ENCODE measurements at places on chromosomes 1 and 21.
A peak's percentile ranks its signal among the peaks of the same experiment; 100 is the strongest.

DNA sequence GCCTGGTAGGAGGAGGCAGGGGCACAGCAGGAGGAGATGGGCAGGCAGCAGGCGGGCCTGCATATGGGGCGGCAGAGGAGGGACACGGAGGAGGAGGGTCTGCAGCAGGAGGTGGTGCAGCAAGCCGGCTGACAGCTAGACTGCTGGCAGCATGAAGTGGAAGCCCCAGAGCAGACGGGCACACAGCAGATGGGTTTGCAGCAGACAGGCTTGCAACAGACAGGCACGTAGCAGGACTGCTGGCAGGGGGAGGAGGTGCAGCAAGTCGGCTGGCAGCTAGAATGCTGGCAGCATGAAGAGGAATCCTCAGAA is 615 bp downstream of the KRTAP10-5 start:
- DNase-seq, result no peak

DNA sequence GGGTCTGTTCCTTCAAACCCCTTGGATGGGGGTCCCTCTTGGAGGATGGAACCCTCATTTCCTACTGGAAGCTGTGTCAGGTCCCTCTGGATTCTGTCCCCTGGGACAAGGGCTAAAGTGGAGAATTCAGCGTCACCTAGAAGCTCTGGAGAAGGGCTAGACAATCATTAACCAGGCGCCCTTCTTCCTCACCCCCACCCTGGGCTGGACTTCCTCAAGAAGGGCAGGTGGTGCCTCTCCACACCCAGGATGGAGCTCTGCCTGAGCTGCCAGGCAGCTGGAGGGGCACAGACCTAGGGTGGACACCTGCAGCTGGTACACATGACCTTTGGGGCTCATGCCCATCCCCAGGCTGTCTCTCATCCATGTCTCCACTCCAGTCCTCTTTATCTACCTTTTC is 3.6 kb downstream of the CELF3 start:
- no peak for DNase-seq

GRCh38 chr1:34787461-34788420 is 5.1 kb upstream of the GJA4 start:
- no peak for DNase-seq

DNA sequence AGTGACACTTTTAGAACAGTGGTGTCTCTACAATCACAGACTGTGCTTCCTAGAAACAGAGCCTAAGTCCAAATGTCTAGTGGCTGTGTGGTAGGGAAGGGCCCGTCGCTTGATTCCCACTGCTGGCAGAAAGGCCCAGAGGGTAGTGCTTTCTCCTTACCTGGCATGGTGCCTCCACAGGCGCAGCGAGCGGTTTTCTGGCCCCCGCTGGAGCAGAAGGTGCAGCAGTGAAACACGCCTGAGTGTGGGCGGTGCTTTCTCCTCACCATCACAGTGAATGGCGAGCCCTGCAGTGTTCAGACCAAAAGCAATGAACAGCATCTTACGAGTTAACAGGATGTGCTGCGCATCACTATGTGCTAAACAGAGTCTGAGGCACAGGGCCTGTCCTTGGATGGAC is 8.3 kb downstream of the TRIM45 start:
- DNase-seq, result no peak

DNA sequence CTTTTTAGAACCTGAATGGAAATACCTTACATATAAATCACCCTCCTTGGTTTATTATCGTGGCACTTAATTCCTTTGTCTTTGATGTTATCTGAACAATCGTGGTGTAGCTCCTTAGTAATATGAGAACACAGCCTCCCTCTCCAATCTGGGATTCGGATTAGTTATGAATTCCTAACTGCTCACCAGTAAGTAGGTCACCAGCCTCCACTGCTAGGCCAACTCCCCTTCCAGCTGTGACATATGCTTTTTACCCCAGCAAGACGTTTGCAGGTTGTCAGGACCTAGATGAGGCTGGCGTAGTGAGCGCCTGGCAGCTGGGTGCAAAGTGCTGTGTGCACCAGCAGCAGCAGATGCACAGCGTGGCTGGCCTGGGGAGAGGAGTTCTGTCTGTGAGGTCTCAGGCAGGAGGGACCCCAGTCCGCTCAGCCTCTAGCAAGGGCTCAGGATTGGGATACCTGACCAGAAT is 38.2 kb downstream of the NTPCR start:
- no peak for DNase-seq

GRCh38 chr1:192726820-192727504 is 81.9 kb upstream of the RGS2 start:
- DNase-seq, result no peak

- DNase-seq, result no peak
These were observed 6.3 kb downstream of the KLHL21 start for GRCh38 chr1:6596351-6596750.

GRCh38 chr1:70675737-70676156 is 264.7 kb downstream of the CTH start:
- no peak for DNase-seq

GRCh38 chr1:162133566-162133965 is 64.1 kb downstream of the NOS1AP start:
- DNase-seq, result no peak

- no peak for DNase-seq
These were observed 361 bp downstream of the INSRR start for GRCh38 chr1:156858555-156858956.

- no peak for DNase-seq
These were observed 67.2 kb upstream of the TTC34 start for GRCh38 chr1:2868571-2869195.

- DNase-seq, result no peak
These were observed 2.0 kb downstream of the CAMK2N1 start for GRCh38 chr1:20483833-20484518.

DNA sequence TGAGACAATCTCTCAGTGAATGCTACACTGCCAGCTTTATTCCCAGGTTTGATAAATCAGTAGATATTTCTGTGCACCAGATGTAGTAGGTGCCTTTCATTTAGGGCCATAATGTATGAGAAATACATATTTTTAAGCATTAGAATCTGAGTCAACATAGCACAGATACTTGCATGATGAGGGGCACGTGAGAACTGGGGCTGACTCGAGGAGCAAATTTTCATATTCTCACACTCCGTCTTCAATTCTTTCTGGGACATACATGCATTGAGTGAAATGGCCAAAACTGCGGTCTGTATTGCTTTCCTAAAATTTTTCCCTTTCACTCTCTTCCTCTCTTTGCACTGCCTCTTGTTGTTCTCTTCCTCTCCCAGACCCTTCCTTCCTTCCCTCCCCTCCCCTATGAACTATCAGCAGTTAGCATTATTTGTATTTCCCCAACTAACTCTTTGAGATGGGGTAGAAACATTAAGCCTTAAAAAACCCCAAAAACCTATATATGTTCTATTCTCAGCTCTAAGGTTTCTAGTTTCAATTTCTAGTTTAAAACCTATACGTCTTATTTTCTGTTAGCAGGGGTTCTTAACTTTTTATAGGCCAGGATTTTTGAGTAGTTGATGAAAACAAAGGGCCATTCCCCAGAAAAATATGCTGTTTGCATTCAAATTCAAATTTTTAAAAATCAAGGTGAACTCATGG is 289.1 kb downstream of the PTBP2 start:
- no peak for DNase-seq

- no peak for DNase-seq
These were observed 69.0 kb upstream of the SPAG17 start for GRCh38 chr1:118254001-118254400.

GRCh38 chr1:182331387-182331786 is 60.2 kb downstream of the GLUL start:
- no peak for DNase-seq

DNA sequence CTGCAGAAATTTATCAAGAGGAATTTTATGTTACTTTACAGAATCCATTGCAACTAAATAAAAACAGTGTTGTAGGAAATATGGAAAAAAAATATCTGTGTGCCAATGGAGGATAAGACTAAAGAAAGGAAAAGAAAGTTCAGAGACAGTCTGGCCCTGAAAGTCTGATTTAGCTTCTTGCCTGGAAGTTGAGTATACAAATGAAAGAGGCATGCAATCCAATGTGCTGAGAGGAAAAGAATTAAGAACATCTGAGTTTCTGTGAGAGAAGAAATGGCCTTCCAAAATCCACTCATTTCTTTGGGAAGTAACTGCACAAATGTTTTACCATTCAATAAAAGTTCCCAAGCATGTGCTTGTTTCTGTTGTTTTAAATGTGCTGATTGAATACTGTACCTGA is 65.1 kb downstream of the LHX9 start:
- DNase-seq, result no peak

DNA sequence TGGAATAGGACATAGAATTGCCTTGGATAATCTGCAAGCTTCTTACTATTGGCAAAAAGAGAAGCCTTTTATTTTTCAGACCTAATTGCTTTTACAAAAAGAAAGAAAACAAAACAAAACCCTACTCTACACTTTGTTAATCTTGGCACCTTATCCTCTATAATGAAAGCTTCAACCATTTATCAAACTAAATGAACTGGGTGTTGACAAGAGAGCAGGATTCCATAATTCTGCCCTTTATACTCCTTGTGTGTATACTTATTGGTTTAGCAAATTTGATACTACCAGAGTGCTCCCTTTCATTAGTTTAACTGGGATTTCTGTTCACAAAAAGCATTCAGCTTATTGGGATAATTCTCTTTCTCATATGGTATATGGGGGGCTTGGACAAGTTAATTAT is 3.0 kb upstream of the TMCC2 start:
- no peak for DNase-seq

- no peak for DNase-seq
These were observed 13.6 kb downstream of the ACTL8 start for GRCh38 chr1:17768651-17769241.

GRCh38 chr1:175463853-175464252 is 271.3 kb upstream of the KIAA0040 start:
- DNase-seq, result no peak

DNA sequence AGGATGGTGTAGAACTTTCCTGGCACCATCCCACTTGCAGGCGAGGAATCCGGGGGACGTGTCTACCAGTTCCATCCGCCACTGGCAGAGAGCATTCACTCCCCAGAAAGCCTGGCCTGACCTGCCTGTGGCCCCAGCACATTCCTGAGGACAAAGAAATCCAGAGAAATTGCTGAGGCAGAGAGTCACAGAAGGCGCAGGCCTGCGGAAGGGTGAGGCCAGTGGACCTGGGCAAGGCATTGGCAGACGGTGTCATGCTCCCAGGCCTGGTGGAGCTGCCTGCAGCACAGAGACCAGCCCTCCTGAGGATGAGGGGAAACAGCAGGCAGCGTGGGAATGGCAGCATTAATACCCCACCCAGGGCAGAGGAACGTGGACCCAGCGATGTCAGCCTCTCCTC is 81.2 kb upstream of the F3 start:
- no peak for DNase-seq

- no peak for DNase-seq
These were observed 17.1 kb downstream of the FBLIM1 start for GRCh38 chr1:15775706-15776105.

DNA sequence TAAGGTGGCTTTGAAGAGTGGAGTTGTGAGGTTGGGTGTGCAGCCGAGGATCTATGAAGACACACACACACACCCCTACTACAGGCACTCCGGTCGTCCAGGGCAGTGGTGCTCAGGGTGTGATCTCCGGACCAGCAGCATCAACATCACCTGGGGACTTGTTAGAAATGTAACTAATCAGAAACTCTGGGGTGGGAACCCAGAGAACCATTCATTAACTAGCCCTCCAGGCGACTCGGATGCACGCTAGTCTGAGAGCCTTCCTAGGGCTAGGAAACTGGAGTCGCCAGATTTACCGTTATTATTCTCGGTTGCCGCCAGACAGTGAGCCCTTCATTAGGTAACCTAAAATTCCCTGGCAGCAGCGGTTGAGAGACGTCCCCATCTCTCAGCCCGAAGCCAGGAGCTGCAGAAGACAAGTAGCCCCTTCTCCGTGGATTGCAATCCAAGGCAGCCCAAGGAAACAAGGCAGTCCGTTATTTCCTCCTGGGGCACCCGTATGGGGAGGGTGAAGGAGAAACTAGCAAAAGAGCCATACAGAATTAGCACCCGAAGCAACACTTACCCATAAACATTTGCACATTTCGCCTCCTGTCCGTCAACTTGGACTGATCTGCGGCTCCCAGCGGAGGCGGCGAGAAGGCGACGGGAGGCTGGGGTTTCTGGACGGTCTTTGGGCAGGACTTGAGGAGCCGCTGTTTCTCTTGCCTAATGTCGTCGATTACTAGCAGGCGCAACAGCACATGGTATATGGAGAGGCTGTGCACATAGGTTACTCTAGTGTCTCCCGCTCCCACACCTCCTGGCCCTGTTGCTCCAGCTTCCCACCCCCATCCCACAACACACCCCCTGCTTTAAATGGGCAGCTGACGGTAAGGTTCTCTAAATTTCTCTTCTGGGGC is 2.9 kb upstream of the CCN1 start:
- DNase-seq, result peak; percentile 23

GRCh38 chr1:15330028-15330427 is 79.7 kb upstream of the EFHD2 start:
- DNase-seq, result no peak

- no peak for DNase-seq
These were observed 95.6 kb downstream of the CD58 start for GRCh38 chr1:116474921-116475849.

- no peak for DNase-seq
These were observed 23.7 kb downstream of the CAMK1G start for GRCh38 chr1:209607102-209607794.

DNA sequence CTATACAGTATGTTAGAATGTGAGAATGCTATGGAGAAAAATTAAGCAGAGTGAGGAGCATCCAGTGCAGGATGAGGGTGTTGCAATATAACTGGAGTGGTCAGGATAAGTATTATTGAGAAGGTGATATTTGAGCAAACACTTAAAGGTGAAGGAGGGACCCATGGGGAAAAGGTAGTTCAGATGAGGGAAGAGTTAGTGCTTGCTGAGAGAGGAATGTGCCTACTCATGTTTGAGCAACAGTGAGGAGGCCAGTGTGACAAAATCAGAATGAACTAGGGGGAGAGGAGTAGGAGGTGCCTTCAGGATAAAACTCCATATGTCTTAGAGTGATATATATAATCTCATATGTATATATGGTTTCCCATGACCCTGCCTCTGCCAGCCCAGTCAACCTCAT is 6.2 kb upstream of the TRIM45 start:
- DNase-seq, result no peak

DNA sequence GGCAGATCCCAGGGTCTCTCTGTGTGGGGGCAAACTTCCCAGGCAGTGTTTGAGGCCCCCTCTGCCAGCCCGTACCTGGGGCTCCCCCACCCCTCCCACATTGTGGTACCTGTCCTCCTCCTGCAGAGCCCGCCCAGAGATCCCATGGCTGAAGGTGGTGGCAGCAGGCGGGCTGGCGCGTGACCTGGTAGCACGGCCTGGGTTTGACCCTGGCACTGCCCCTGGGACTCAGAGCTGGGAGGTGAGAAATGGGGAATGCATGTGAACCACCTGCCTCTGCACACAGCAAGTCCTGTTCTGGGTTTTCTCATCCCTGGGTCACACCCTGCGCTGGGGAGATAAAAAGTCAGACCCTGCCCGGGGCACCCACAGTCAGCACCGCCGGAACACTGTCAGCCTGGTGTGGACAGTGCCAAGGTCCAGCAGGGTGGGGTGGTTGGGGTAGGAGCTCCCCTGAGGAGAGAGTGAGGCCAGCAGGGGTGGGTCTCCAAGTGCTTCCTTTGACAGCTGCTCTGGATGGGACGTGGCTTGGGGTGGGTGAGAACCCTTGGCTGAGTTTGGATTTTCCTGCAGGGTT is 11.8 kb downstream of the AGRN start:
- no peak for DNase-seq

Data from activated naive CD4-positive, alpha-beta T cell treated with anti-CD3 and anti-CD28 coated beads, Interleukin-2, amount 10 ng/mL, durations not matched to agents 7 days and 5 days (primary cell).